ENCODE measurements at places on chromosomes 12 and 14. TPM values are rescaled to one million over a fixed set of nuclear protein-coding genes. Genes with fewer than 3 reads are reported as not detected.

Gene TDRD9
- total RNA-seq = 1.2 TPM

Gene OR4N2
- not detected for total RNA-seq

Gene LHX5
- under 0.01 TPM for total RNA-seq

Gene TRIM9
- total RNA-seq = 44.5 TPM

Gene ERP27
- not detected for total RNA-seq

Gene NRDE2
- 14.0 TPM for total RNA-seq

Gene TAS2R13
- 5.2 TPM for total RNA-seq

Gene PLEKHH1
- 6.9 TPM for total RNA-seq

Gene NGB
- total RNA-seq = 4.9 TPM

Gene PRR13
- 6.4 TPM for total RNA-seq

Gene POTEM
- not detected for total RNA-seq
